Activated CD8-positive, alpha-beta memory T cell treated with anti-CD3 and anti-CD28 coated beads for 48 hours (primary cell): ENCODE measurements at places on chromosomes 4 and X.

DNA sequence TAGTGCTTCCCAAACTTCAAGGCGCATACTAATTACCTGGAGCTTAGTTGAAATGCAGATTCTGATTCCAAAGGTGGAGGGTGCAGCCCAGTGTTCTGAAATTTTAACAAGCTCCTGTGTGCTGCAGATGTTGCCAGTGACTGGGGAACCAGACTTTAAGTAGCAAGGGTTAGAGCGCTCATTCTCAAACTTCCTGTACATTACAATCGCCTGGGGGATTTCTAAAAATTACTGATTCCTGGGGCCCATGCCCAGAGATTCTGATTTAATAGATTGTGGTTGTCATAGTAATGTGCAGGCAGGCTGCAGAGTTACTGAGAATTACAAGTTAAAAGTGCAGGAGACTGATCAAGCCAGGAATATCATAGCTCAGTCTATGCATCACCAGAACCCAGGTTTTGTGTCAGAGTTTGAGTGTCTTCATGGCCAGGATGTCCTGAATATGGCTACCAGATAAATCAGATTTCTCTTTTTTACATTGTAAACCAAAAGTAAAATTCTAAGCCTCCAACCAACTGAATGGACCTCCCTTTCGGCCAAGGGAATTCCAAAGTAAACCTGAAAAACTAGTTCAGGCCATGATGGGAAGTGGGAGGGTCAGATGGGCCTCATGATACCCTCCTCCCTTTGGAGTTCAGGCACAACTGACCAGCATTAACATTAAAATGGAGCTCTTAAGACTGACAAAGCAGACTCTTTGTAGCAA, 121.6 kb downstream of the ATXN3L start:
- no peak for DNase-seq

DNA sequence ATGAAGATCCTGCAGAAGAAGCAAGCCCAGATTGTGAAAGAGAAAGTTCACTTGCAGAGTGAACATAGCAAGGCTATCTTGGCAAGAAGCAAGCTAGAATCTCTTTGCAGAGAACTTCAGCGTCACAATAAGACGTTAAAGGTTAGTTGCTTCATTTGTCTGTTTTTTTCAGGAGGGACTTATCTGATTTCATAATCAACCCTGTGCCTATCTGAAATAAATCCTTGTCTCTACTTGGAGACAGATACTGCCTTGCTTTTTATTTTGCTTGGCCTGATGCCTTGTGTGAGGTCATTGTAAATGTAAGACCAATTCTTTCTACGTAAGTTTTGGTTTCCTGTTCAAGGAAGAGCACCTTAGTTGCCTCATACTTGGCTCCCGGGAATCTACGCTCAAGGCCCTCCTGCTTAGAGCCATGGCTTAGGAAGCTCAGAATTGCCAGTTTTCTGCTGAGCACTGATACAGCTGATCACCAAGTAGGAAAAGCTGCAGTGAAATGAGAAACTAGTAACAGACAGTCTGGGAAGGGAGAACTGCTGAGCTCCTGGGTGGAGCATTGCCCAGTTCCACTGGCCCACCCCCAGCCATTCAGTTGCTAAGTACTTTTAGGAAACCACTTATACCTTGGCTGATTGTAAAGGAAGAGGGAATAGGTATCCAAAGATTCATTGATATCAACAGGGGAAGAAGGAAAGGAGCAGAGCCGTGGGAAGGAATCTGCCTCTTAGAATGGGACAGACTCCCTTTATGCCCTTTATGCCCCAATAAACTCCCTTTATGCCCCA, 41.8 kb downstream of the RBBP7 start:
- DNase-seq, result no peak

DNA sequence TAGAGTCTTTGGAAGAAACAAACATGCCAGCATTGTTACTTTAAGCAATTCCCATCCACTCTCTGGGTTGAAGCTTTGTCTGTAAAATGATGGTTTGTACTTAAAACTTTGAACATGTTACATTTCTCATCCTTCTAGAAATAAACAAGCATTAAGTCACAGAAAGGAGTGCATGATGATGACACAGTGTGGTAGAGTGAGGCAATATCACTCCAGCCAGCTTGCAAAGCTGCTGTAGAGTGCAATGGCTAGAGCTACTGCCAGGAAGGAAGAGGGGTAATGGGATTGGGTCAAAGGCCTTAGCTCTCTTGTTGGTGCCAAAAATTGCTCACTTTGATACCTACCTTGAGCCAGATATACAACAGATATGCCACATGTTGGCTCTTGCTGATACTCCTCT, 12.3 kb upstream of the ENOX2 start:
- no peak for DNase-seq

DNA sequence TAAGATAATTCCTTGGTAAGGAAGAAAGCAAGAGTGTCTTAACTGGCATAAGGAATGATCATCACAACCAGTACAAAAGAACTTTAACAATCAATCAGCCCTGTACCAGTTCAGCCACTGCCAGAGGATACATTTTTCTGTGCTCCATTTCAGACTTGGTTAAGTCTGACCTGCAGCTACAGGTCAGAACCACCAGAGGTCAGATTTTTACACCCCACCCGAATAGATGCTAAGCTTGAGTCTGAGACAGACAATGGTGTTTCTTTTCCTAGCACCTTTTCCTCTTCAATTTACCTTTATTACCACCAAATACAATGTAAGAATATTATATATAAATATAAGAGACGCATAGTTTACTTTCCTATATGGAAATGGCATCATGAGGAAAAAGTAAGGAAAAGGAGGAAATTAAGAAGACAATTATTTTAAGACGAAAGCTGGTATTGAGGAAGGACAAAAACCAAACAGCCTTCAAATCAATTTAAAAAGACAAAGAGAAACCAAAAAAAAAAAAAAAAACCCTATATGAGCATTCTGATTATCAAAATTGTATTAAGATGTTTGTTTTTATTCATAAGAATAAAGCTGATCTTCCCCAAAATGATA, 215.3 kb upstream of the TTC29 start:
- no peak for DNase-seq

DNA sequence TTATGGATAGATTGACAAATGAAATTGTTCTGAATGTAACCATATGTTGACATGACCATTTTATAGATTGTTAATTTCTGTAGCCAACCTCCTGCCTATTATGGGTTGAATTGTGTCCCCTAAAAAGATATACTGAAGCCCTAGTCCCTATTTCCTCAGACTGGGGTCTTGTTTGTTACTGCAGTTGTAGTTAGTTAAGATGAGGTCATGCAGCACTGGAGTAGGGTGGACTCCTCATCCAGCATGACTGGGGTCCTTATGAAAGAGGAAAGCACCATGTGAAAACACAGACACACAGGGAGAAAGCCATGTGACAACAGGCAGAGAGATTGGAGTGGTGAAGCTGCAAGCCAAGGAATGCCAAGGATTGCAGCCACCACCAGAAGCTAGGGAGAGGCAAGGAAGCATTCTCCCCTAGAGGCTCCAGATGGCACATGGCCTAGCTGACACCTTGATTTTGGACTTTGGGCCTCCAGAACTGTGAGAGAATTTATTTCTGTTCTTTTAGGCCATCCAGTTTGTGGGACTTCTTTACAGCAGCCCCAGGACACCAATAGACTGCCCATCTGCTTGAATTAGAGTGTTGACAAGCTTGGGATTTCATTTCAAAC, 14.0 kb downstream of the MTM1 start:
- DNase-seq, result no peak

GRCh38 chr4:13541176-13541604, 3.1 kb downstream of the NKX3-2 start:
- no peak for DNase-seq

GRCh38 chr4:6161921-6162464, 38.4 kb downstream of the JAKMIP1 start:
- DNase-seq, result no peak

DNA sequence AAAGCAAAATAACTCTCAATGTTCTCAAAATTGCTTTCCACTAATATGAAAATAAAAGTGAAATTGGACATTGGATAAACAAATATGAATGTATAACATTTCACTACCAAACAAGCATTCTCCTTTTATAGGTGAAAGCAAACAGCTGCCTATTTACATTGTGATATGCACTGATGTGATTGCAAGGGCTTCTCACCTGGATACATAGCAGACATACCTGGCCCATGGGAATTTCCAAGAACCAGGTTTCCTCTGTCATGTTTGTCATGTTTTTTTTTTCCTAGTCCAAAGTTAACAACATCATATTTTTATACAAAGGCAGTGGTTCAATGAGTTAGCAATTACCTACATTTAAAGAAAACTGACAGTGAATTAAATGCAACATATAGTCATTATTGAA, 228.5 kb downstream of the ANKRD50 start:
- no peak for DNase-seq

- DNase-seq, result no peak
These were observed 217.0 kb downstream of the RAB28 start for GRCh38 chr4:13267091-13267490.
